ENCODE measurements at places on chromosomes 7 and 10.

GRCh38 chr7:25396668-25397067, 168.4 kb upstream of the NPVF start:
- DNase-seq: no peak

GRCh38 chr7:154167807-154168206, 115.6 kb downstream of the DPP6 start:
- DNase-seq: no peak

DNA sequence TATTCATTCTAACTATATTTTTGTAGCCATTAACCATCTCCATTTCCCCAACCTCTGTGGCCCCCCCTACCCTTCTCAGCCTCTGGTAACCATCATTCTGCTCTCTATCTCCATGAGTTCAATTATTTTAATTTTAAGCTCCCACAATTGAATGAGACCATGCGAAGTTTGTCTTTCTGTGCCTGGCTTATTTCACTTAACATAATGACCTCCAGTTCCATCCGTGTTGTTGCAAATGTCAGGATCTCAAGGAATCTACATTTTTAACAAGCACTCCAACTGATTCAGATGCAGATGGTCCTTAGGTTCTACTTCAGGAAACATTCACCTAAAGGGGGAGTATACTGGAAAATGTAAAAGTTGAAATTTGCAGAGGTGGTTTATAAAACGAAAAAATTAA, 60.2 kb upstream of the PTPN12 start:
- DNase-seq: no peak

- no peak for DNase-seq
These were observed 10.9 kb upstream of the CYP3A4 start for GRCh38 chr7:99794585-99795502.

Data from CD4-positive, alpha-beta T cell treated with Interleukin-2 at 100 ng/mL for 4 hours (primary cell).